ENCODE measurements at places on chromosomes 5 and 9. TPM values are rescaled to one million over a fixed set of nuclear protein-coding genes. Genes with fewer than 3 reads are reported as not detected.

DNA sequence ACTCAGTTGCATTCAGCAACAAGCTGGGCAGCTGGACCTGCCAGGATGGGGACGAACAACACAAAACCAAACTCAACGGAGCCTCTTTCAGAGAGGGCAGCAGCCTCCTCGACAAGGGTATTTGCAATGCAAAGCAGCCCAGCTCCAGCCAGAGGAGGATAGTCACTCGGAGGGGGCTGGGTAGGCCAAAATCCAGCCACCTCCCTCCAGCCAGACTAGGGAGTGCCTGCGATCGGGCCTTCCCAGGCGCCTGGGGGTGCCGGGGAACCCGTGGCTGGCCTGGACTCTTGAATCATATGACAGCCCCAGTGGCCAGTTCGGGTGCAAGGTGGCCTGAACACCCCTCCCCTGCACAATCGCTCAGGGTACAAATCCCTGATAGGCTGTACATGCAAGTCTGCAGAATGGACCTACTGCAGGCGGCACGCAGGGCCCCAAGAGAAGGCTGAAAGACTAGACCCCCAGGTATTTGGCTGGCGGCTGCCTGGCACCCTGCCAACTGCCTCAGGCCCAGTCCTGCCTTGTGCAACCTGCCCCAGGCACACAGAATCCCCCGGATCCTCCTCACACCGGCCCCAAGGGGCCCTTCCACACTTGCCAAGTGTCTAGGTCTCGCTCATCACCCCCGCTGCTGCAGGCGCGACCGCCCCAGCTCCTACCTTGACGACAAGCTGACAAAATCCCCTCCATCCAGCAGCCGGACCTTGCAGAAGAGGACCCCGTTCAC lies 1.3 kb downstream of the EEIG1 start:
- peak; percentile 77 for DNase-seq

GRCh38 chr9:127030814-127031740 lies 91.4 kb downstream of the ANGPTL2 start:
- no peak for DNase-seq

GRCh38 chr5:157827423-157827822 lies 31.5 kb downstream of the CLINT1 start:
- no peak for DNase-seq

GRCh38 chr9:87167161-87167560 lies 219.9 kb upstream of the GAS1 start:
- no peak for DNase-seq

DNA sequence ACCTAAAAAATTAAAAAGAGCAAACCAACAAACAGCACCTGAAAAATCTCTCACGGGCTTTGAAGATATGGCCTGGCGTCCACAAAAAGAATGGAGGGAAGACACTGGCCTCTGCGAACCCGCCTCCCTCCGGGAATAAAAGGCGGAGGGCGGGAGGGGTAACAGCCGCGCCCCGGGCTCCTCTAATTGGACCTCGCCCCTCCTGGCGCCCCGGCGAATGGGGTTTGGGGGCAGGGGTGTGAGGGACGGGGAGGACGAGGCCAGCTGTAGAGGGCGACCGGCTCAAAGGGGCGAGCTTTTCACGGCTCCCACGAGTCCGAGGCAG lies 753 bp downstream of the FANCC start:
- peak; percentile 94 for DNase-seq

GRCh38 chr5:176647030-176647842 lies at the start of gene TSPAN17:
Gene TSPAN17 (plus strand): TSS chr5:176647484. CDS start chr5:176647616, 132 bp downstream.
- DNase-seq, result peak; percentile 99

GRCh38 chr5:177312649-177313181 lies 1.0 kb upstream of the MXD3 start:
- peak; percentile 84 for DNase-seq

DNA sequence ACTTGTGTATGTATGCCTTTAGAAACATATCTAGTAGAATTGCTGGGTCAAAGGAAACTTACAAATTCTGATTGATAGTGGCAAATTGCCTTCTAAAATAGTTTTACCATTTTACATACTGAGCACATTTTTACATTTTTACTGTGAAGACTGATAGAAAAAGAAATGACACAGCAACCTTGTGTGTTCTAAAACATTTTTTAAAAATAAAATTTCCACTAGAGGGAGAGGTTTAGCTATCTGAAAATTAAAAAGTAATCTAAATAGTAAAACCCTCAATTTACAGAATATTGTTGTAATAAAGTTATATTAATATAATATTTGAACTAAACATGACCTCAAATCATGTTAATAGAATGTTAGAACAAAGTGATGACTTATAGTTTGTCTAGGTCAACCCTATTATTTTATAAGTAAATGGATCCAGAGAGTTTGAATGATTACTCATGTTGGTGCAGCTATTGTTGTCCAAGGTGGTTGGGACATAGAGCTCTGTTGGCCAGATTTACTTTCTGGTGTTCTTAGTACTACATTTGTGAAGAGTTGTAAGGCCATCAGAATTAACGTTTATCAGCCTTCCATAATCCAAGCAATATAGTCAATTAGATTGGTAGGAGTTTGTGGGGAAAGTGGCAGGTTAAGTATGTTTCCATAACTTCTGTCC lies 17.2 kb downstream of the CENPP start:
- no peak for DNase-seq

DNA sequence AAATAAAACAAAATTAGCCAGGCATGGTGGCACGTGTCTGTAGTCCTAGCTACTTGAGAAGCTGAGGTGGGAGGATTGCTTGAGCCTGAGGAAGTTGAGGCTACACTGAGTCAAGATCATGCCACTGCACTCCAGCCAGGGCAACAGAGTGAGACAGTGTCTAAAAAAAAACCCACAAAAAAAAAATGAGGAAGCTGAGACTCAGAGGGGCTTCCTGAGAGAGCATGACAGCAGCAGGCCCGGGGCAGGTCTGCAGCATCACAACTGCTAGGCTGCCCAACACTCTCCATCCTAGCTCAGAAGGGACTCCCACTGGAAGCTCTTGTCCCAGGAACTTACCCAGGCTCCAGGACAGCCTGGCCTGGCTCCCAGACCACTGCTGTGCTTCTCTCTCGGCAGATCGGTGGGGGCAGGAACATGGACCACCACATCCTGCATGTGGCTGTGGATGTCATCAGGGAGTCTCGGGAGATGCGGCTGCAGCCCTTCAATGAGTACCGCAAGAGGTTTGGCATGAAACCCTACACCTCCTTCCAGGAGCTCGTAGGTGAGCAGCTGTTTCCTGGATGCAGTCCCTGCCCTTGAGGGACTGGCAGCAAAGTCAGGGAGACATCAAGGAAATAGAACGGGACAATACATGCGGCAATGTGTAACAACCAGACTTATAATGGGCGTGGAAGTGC lies 19.1 kb downstream of the PTGS1 start:
- peak; percentile 49 for DNase-seq

GRCh38 chr5:168798065-168799023 lies 219.2 kb upstream of the PANK3 start:
- no peak for DNase-seq

- DNase-seq, result no peak
These were observed 437.8 kb downstream of the ARHGEF28 start for GRCh38 chr5:74063821-74064220.

DNA sequence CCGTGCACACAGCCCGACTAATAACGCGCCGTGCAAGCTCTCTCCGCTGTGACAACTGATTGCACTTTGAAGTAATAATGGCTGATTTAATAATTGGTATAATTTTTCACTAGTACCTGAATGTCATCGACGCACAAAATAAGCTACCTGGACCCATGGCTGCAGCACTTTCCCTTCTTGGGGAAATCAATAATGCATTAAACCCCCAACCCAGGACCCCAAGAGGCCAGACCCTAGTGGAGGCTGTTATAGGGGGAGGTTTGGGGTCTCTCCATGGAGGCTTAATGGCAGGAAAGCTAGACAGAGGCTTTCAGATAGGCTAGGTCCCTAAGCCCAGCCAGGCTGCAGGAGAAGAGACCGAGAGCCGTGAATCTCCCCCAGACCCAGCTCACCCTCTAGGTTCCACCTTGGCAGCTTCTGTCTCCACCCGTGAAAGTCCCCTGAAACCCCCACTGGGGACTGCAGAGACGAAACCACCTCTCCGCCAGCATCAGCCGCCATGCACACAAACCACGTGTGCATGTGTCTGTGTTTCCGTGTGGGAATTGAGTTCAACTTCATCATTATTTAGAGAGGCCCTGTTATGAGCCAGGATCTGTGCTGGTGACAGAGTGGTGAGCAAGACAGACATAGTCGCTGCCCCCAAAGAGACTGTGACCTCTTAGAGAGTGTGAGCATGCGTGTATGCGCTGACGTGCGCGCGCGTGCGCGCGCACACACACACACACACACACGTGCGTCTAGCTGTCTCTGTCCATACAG lies 168.6 kb upstream of the MVB12B start:
- DNase-seq, result no peak

DNA sequence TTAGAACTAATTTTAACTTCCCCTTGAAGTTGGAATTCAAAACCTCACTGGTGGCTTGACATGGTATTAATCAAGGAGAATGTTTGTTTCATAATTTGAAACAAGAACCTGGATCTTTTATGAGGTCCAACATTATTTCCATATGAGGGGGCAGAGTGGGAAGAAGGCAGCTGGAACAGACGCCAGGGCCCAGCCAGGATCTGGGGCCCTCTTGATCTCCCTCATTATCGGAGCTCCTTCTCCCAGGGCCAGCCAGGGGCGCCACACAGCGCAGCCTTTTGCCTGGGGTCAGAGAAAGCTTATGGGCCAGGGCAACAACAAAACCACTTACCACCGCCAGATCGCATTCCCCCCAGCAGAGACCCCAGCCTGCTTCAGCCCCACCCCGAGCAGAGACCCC lies 27.1 kb upstream of the NKD2 start:
- peak; percentile 34 for DNase-seq

DNA sequence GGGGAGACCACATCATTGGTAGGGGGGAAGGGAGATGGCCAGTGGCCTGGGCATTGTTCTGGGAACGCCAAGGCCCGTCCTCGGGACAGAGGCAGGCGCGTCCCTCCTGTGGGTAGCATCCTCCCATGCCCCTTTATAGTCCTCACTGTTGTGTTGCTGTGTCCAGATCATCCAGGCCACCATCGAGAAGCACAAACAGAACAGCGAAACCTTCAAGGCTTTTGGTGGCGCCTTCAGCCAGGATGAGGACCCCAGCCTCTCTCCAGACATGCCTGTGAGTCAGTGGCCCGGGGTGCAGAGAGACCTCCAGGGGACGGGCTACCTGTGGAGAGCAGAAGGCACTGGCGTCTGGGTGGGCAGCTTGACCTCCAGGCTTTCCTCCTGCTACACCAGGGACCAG lies 38.4 kb upstream of the SUSD3 start:
- no peak for DNase-seq

DNA sequence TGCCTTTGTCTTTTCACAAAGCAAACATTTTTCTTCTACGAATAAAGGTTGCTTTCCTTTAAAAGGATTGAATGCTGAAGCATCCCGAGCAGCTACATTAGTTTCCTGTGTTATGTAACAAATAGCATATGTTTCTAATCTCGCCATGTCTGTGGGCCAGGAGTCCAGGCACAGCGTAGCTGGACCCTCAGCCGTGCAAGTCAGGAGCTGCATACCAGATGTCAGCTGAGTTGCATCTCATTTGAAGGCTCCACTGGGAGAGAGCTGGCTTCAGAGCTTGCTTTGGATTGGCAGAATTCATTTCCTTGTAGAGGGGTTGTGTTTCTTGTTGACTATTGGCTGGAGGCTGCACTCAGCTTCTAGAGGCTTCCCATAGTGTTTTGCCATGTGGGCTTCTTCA lies 16.0 kb upstream of the GOLPH3 start:
- DNase-seq, result no peak

- DNase-seq, result peak; percentile 32
These were observed 27.9 kb downstream of the USP20 start for GRCh38 chr9:129863059-129863690.

- DNase-seq, result no peak
These were observed 118.1 kb downstream of the NUDT12 start for GRCh38 chr5:103444333-103445038.

PCDHB2 gene
- 26.3 TPM for total RNA-seq

TRIM7 gene
- total RNA-seq, result not detected

ENTREP1 gene
- 21.3 TPM for total RNA-seq

TMC1 gene
- total RNA-seq, result 2.5 TPM

ALDOB gene
- not detected for total RNA-seq

ECM2 gene
- total RNA-seq, result not detected

SPRY4 gene
- 92.4 TPM for total RNA-seq

HMCN2 gene
- 8.6 TPM for total RNA-seq
